CD4-positive, alpha-beta T cell (primary cell): ENCODE measurements at places on chromosomes 16 and 17. TPM values are rescaled to one million over a fixed set of nuclear protein-coding genes. Genes with fewer than 3 reads are reported as not detected.

DNA sequence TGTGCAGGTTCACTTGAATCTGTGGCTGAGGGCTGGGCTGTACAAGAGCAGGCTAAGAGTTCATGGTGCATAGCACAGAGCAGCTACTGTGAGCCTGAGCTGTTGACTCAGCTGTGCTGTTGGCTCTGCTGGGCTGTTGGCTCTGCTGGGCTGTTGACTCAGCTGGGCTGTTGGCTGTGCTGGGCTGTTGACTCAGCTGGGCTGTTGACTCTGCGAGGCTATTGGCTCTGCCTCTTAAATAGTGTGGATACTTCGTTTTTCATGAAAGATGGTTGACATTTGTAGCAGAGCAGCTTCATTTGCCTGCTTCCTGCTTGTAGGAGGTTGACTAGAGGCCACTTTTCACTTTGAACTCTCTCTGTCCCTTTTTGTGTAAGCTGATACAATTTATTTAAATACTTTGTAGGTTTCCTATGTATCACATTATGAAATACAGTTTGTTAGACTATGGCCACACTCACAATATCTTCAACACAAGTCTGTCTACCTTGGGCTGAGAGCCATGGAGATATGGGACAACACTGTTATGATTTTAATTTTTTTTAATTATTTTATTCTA is 40.3 kb upstream of the CCNF start:
- no peaks in the 10 kb centered on the region for H3K36me3 ChIP-seq
- H3K27me3 ChIP-seq: no peaks in the 10 kb centered on the region
- H3K4me3 ChIP-seq: no peak overlapping the region
- H3K4me1 ChIP-seq: no peaks in the 10 kb centered on the region
- no peak overlapping the region for H3K27ac ChIP-seq
- DNase-seq: no peak

GRCh38 chr16:8561496-8561895 is 28.8 kb downstream of the TMEM114 start:
- H3K4me1 ChIP-seq: no peaks in the 10 kb centered on the region
- DNase-seq: no peak
- H3K27ac ChIP-seq: no peak overlapping the region

ITGAE gene
- 15.8 TPM for total RNA-seq

GRCh38 chr17:6098823-6099180 is 28.6 kb downstream of the WSCD1 start:
- H3K36me3 ChIP-seq: no peaks in the 10 kb centered on the region
- H3K4me3 ChIP-seq: no peak overlapping the region
- H3K4me1 ChIP-seq: no peaks in the 10 kb centered on the region

DNA sequence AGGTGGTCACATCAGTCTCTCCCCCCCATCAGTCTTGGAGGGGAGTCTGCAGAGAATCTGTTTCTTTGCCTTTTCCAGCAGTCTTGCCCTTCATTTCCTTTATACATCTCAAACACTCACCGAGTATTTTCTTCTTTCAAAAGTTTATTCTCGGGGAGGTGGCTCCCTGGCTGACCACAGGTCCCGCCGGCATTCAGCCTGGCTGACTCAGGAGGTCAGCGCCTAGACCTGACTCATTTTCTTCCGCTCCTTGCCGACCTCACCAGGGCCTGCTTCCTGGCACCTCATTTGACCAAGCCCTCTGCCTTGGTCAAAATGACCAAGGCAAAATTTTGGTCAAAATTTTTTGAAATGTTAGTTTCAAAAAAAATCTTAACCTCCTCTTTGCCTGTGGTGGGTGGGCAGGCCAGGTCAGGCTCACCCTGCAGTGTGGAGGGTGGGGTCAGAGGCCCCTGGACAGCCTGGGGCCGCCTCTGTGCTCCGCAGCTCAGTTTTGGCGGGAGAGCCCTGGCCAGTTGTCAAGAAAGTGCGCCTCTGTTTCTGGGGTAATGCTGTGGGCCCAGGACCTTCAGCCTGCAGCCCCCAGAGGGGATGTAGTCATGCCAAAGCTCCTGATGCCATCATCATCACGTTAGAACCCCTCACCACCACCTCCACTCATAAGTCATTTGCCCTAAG is 165.6 kb downstream of the SPECC1 start:
- no peaks in the 10 kb centered on the region for H3K36me3 ChIP-seq
- no peaks in the 10 kb centered on the region for H3K27me3 ChIP-seq
- no peak overlapping the region for H3K27ac ChIP-seq
- no peak for DNase-seq

ALDH3A1 gene
- not detected for total RNA-seq

SEC14L5 gene
- total RNA-seq: not detected

- no peaks in the 10 kb centered on the region for H3K36me3 ChIP-seq
- H3K4me1 ChIP-seq: no peaks in the 10 kb centered on the region
- H3K27me3 ChIP-seq: no peaks in the 10 kb centered on the region
- H3K27ac ChIP-seq: no peak overlapping the region
- no peak overlapping the region for H3K4me3 ChIP-seq
Observed at GRCh38 chr16:13438064-13438463, 481.9 kb upstream of the ERCC4 start.

EVPLL gene
- not detected for total RNA-seq

CCL8 gene
- not detected for total RNA-seq

NDRG4 gene
- total RNA-seq: 2.8 TPM

SRR gene
- 2.8 TPM for total RNA-seq

MT1A gene
- total RNA-seq: not detected

- no peaks in the 10 kb centered on the region for H3K4me1 ChIP-seq
- no peak overlapping the region for H3K27ac ChIP-seq
- H3K27me3 ChIP-seq: no peaks in the 10 kb centered on the region
- no peaks in the 10 kb centered on the region for H3K36me3 ChIP-seq
Observed at GRCh38 chr16:69718111-69718764, 8.1 kb downstream of the NQO1 start.

HOXB5 gene
- not detected for total RNA-seq

DNA sequence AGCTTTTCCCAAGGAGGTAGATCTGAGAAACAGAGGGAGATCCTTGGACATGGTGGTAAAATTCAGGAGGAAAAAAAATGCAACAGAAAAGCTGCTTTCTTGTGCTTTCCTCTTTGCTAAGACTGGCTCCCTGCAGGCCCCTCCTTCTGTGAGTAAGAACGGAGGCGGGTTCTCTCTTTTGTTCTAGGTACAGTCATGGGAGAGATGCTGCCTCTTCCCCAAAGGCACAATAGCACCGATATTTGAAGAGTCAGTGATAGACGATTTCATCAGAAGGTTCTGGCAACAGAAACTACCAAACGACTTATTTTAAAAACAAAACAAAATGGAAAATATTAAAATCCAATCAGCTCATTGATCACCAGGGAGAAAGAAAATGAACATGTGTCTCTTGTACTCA is 32.6 kb upstream of the KIFC3 start:
- no peak for DNase-seq
- H3K27me3 ChIP-seq: no peaks in the 10 kb centered on the region
- H3K4me1 ChIP-seq: no peaks in the 10 kb centered on the region
- H3K4me3 ChIP-seq: no peak overlapping the region
- no peak overlapping the region for H3K27ac ChIP-seq
- no peaks in the 10 kb centered on the region for H3K36me3 ChIP-seq

DNA sequence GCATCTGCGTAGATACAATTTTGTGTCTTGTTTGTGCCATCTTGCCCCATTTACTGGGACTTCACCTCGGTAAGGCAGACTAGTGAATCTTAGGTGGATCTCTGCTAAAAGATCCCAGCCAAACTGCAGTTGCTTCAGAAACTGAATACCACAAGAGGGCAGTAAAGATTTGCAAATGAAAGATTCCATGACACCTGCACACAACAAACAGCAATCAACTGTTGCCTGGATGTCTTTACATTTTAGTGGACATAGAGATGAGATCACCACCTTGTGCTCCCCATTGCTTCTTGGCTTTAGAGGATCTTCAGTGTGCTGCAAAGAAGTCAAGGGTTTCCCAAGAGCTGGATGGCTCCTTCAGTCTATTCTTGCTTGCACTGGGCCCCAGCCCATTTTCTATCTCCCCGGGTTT is 119.2 kb upstream of the CACNG5 start:
- no peak overlapping the region for H3K27ac ChIP-seq
- peaks cover 6% of the 10 kb centered on the region for H3K36me3 ChIP-seq
- peaks cover 23% of the 10 kb centered on the region for H3K4me1 ChIP-seq
- H3K4me3 ChIP-seq: no peak overlapping the region

TMC8 gene
- total RNA-seq: 567 TPM

DNA sequence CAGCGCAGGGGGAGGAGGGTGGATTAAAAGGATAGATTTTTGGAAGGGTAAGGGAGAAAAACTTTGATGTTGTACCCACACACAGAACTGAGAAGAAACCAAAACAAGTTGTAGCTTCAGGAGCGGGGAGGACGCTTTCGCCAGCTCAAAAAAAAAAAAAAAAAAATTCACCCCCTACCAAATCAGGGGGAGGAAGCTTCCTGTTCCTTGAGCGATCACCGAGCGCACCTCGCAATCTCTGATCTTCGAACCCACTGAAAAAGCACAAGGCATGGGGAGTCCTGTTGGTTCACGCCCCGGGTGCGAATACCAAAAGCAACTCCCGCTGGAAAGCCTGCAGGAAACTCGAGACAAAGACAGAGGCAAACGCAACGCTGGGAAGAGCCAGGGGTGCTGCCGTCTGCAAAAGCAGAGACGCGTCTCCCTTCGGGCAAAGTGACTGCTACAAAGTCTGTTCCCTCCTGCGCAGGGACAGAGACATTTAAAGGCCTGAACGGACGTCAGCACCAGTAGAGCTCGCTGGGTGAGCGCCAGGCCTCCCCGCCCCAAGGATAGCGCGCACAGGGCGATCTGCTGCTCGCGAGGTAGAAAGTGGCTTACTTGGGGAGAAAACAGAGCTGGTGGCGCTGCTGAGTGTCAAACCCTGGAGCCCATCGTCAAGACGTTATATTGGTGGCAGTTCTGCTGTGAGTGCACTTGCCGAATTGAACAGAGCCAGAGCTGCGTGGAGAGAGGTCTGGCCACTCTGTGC is 190.4 kb downstream of the USP22 start:
- no peaks in the 10 kb centered on the region for H3K4me1 ChIP-seq
- peak overlapping the region; percentile 5 for H3K4me3 ChIP-seq
- H3K27me3 ChIP-seq: peaks cover 22% of the 10 kb centered on the region
